Activated naive CD4-positive, alpha-beta T cell (primary cell): ENCODE measurements at places on chromosomes 13 and 19.
A peak's percentile ranks its signal among the peaks of the same experiment; 100 is the strongest.

GRCh38 chr13:98026457-98026857, 73.0 kb downstream of the IPO5 start:
- DNase-seq: no peak

DNA sequence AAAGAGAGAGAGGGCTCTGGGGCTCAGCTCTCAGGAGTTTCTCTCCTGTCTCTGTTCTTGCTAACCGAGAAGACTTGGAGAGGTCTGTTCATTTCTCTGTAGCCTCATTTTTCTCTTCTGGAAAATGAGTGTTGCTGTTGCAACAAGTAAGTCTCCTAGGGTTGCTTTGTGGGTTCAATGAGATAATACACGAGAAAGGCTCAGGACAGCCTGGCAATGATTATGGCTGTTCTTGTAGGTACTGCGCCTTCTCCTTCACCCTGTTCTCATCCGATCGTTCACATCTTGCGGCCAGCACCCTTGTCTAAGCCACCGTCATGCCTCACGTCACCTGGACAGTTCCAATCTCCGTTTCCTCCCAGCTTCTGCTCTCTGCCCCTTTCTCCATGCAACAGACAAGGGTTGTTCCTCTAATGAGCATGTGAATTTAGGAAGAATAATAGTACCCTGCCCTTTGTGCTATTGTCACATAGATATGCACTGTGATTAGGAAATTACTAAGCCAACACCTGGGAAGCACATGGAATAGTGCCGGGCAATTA, 4.2 kb downstream of the C5AR1 start:
- no peak for DNase-seq

- DNase-seq: no peak
These were observed 740 bp downstream of the ELAVL3 start for GRCh38 chr19:11479898-11480714.

GRCh38 chr13:97441368-97441767, 7.4 kb downstream of the RAP2A start:
- no peak for DNase-seq

GRCh38 chr13:25276748-25277147, 10.5 kb downstream of the MTMR6 start:
- no peak for DNase-seq

DNA sequence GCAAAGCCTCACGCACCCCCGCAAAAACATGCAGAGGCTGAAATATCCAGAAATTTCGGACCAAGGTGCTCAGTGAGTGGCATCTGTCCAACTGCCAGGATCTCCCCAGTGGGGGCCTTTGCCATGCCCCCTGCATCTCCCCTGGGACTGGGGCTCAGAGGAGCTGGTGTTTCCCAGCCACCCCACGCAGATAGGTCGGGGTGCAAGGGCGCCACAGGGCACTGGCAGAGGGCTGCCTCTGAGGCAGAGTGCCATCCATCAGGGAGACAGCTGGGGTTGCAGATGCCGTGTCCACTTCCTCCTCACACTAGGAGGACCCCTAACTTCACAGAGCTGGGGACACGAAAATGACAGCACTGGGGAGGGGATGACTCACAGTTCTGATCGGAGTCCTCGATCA, 26.3 kb downstream of the IZUMO4 start:
- DNase-seq: no peak

DNA sequence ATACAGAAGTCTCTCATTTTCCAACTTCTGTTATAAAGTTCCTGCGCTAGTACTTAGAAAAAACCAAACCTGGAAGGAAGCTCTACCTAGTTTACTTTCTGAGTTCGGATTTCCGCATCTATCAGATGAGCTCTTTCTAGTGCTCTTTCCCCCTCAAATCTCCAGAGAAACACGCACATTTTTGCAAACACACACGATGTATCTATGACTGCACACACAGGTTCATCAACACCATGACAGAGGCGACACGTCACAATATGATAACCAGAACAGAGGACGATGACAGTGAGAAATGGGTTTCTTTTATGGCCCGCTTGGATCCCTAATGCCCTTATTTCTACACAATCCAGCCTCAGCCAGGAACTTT, 629 bp upstream of the LRRC63 start:
- DNase-seq: no peak

- DNase-seq: no peak
These were observed at the start of gene IGFL3 for GRCh38 chr19:46124638-46125115. Gene IGFL3 (minus strand): TSS chr19:46124688. CDS start chr19:46124649, 39 bp downstream.

DNA sequence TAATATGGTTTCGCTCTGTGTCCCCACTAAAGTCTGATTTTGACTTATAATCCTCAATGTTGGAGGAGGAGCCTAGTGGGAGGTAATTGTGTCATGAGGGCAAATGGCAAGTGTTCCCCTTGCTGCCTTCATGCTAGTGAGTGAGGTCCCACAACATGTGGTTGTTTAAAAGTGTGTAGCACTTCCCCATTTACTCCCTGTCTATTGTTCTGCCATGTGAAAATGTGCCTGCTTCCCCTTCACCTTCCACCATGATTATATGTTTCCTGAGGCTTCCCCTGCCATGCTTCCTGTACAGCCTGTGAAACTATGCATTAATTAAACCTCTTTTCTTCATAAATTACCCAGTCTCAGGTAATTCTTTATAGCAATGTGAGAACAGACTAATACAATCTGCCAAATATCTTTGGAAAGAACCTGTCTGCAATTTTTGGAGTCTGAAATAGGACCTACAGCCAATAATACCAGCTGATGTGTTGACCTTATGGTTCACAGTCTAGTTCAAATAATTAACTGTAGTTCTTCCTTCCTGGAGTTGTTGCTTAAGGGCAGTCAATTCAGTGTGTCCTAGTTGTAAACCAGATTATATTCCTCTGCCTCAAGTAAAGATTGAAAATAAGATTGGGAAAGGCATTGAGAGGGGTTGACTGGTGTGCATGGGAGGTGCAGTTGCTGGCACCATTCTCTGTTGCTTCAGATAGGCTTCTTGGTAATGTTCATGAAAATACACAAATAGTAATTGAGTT, 1442.9 kb downstream of the SLITRK1 start:
- DNase-seq: no peak

- no peak for DNase-seq
These were observed 52.5 kb downstream of the FOXO1 start for GRCh38 chr13:40613914-40614313.

DNA sequence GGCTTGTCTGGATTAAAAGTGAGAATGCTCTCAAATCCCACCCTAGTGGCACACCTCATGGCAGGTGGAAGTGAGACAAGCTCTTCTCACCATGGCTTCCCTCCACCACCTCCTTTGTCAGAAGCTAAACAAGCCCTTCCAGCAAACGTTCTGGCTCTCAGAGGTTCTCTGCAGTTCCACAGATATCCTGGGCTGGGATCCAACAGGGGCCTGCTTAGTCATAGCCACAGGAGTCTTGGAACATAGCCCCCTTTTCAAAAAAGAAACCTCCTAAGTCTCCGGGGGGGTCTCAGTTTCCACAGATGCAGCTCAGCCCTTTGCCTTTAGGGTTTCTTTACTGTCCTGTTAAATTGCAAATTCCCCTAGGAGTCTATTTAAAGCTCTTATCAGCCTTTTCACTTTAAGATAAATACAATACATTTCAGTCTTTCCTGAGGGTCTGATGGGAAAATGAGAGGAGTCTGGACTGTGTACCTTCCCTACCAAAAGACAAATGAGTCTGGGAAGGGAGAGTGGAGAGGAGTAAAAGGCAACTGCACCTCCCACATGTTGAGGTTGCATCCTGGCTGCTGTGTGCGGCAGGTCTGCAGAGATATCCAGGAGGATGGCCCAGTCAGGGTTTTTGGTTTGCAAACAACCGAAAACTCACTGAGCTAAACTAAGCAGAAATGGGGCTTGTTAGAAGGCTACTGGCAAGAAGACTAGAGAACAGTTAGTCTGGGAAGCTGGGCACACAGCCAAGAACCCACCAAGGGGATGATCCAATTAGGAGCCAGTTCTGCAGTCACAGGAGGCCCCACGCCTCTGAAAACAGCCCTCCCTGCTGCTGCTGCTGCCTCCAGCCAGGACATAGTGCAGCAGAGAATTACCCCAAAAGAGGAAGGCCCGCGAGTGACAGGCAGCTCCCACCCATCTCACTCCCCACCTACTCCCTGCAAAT, 41.4 kb upstream of the SERP2 start:
- DNase-seq: no peak

DNA sequence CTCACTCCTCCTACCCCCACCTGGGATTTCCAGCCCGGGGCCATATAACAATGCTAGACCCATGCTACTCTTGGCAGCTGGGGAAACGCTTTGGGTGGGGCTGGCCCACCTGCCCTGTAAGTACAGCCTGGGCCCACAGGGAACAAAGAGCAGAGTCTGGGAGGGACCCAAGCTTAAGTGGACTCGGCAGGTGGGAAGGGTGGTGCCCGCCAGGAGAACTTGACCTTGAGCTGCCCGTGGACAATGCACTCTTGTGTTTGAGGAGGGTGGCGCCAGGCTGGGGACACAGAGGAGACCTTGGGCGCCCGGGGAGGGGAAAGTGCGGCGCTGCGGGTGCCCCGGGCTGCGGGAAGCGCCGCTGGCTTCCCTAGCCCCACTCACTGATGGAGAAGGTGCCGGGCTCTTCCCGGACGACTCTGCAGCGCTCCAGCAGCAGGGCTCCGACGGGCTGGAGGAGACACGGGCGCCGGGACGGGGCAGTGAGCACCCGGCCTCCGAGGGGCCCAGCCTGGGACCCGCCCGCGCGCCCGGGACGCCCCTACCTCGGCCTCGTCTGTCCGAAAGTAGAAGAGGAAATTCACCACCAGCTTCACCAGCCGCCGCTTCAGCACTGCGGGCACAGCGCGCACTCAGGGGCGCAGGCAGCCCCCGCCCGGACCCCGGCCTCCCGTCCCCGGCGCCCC, 607 bp downstream of the PLEKHJ1 start:
- no peak for DNase-seq

DNA sequence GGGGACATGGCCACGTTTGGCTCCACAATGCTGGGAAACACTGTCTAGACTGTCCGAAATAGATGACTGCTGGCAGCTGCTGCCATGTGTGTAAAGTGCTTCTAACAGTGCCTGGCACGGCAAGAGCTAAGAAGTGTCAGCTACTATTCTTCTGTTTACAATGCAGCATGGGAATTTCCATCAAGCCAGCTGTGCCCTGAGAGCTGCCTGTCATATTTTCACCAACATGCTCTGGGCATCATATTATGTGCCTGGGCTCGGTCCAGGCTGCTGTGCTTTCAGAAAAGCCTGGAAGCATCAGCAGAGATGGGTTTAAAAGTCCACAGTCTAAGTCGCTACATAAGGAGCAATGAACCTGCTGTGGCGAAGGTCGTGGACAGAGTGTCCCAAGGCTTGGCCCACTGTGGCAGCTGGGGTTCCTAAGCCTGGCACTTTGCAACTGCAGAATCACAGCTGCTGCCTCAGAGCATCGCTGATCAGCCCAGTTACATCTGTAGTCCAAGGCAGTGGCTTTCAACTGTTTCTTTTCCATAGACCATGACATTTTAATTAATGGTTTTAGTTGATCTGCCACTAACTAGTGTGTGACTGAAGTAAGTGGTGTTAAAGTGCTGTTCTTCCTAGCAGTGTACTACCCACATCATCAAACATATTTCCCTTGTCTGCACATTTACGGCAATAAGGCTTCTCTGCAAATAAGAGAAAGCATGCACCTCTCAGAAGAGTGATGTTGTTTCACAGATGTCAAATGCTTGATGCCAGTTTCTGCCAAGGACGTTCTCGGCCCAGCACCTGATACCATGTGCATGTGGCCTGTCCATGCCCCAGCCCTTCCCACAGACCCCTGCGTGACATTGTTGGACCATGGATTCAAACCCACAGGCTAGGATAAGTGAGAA, 95.7 kb upstream of the C1QTNF9B start:
- no peak for DNase-seq

GRCh38 chr19:43784981-43785808, 4.4 kb upstream of the KCNN4 start:
- DNase-seq: peak; percentile 19

- no peak for DNase-seq
These were observed 34.5 kb downstream of the SPRY2 start for GRCh38 chr13:80306337-80306972.

- no peak for DNase-seq
These were observed 7.5 kb downstream of the TNFSF11 start for GRCh38 chr13:42581427-42581826.

DNA sequence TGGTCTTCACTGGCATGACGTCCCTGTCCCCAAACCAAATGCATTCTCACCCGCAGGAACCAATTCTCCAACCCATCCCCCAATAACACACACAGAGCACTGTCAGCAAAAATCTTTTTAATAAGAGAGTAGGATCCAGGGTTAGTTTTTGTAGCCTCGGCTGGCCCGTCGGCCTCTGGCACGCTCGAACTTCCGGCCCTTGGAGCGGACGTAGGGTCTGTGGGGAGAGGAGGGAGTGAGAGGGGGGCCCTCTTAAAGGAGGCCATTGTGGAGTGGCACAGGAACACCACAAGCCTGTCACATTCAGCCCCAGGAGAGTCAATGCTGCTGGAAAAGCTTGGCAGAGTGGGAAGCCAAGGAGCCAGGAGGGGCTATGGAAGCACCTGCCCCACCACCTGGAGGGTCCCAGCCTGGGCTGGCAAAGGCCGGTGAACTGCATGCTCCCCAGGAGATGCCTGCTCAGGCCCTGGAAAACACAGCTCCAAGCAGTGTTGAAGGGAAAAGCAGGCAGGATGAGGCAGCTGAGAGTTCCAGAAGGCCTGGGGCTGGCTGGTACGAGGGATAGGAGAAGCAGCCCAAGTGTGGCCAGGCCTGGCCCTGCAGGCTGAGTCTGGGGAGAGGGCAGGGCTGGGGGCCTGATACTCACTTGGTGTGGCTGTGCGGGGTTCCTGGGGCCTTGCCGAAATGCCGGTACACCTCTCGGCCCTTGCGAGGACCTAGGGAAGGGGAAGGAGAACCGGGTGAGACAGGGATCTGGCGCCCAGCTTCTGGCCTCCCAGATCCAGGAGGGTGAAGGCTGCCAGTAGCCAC, 560 bp upstream of the FAM83E start:
- no peak for DNase-seq

DNA sequence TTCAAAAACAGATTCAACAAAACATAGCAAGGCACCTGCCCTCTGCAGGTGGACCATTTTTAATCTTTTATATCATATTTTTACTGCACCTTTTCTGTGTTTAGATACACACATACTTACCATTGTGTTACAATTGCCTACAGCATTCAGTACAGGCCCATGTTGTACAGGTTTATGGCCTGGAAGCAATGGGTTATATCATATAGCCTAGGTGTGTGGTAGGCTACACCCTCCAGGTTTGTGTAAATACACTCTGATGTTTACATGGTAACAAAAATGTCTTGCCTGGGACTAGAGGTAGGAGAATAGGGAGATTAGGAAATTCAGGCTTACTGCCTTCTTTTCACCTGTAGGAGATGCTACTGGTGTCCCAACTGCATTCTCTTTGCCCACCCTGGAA, 8.2 kb upstream of the UBAC2 start:
- no peak for DNase-seq
